ENCODE measurements at places on chromosomes 3 and 15.

- no peak for DNase-seq
Measured at GRCh38 chr3:10000686-10001085, 14.0 kb upstream of the EMC3 start.

DNA sequence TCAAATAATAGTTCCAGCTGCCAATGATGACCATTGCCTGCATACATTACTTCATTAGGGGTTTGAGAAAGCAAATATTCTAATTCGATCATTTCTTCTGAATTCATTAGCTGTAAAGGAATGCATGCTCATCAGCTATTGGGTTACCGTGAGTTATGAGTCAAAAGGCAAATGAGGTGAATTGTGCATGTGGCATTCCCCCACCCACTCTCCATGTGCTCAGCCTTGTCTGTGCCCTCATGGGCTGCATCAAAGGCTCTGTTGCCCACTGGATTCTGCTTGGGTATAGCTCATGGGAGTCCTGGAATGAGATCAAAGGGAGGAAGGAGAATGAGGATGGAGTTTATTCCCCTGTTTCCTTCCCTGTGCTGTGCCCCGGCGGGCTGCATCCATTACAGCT is 99.3 kb upstream of the CHRNA7 start:
- no peak for DNase-seq

- DNase-seq: no peak
Measured at GRCh38 chr3:69231929-69232440, 109.6 kb upstream of the LMOD3 start.

DNA sequence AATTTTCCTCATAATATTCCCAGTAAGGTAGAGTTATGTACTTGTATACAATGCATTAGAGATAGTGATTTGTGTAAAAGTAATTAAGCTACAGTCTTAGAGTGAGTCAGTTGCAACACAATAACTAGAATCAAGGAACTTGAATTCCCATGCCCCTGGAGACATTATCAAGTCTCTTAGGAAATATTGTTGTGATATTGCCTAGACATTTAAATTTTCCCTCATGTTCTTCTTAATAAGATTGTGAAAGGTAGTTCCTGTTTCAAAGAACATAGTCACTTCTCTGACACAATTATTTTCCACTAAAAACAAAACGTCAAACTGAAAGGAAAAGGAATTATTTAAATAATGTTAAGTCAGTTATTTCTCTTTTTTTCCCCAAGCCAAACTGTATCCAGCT is 13.0 kb upstream of the ATP1B3 start:
- no peak for DNase-seq

- DNase-seq: no peak
Measured at GRCh38 chr3:186569779-186570095, 783 bp upstream of the DNAJB11 start.

- no peak for DNase-seq
Measured at GRCh38 chr3:24012589-24013269, 67.6 kb downstream of the NR1D2 start.

GRCh38 chr3:197023241-197023997 is 6.2 kb downstream of the MELTF start:
- DNase-seq: no peak

- no peak for DNase-seq
Measured at GRCh38 chr3:156388497-156389448, 166.1 kb downstream of the SSR3 start.

DNA sequence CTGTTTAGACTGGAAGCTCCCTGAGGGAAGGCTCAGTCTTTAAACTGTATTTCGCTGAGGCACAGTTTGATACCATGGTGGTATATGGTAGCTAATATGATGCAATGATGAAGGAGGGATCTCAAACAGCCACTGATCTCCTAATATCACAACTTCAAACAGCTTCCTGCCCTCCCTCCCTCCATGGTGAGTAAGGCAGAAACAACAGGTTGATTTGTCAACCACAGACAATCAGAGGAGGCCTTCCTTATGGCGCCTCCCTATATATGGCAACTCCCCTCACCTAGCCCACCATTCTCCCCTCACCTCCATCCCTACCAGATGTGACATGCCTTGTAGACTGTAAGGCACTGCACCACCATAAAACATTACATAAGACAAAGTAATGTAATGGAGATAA is 316.5 kb upstream of the ICE2 start:
- no peak for DNase-seq

- DNase-seq: peak; percentile 56
Measured at GRCh38 chr3:58164199-58164879, 46.4 kb downstream of the DNASE1L3 start.

- no peak for DNase-seq
Measured at GRCh38 chr3:185423178-185423577, 60.2 kb downstream of the MAP3K13 start.

DNA sequence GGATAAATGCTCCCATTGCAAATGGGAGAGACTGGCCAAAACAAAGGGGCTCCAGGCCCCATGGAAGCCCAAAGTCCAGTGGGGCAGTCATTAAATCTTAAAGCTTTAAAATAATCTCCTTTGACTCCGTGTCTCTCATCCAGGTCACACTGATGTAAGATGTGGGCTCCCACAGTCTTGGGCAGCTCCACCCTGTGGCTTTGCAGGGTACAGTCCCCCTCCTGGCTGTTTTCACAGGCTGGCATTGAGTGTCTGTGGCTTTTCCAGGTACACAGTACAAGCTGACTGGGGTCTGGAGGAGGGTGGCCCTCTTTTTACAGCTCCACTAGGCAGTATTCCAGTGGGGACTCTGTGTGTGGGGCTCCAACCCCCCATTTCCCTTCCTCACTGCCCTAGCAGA is 45.9 kb downstream of the NIPA2 start:
- no peak for DNase-seq

DNA sequence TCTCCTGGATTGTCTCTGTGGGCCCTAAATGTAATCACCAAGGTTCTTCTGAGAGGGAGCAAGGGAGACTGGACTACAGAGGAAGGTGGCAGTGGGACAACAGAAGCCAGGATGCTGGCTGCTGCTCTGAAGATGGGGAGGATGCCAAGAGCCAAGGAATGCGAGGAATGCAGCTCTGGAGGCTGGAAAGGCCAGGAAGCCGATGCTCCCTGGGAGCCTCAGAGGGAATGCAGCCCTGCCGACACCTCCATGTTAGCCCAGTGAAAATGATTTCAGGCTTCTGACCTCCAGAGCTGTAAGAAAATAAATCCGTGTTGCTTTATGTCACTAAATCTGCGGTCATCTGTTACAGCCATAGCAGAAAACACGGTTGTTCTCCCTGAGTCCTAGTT is 44.1 kb downstream of the UMPS start:
- no peak for DNase-seq

- no peak for DNase-seq
Measured at GRCh38 chr3:38137615-38138348, 679 bp upstream of the MYD88 start.

- DNase-seq: no peak
Measured at GRCh38 chr3:32337505-32337904, 54.1 kb upstream of the CMTM7 start.

GRCh38 chr15:78937132-78937739 is 7.6 kb downstream of the CTSH start:
- no peak for DNase-seq

GRCh38 chr3:72461787-72462186 is 386.5 kb downstream of the SHQ1 start:
- no peak for DNase-seq

DNA sequence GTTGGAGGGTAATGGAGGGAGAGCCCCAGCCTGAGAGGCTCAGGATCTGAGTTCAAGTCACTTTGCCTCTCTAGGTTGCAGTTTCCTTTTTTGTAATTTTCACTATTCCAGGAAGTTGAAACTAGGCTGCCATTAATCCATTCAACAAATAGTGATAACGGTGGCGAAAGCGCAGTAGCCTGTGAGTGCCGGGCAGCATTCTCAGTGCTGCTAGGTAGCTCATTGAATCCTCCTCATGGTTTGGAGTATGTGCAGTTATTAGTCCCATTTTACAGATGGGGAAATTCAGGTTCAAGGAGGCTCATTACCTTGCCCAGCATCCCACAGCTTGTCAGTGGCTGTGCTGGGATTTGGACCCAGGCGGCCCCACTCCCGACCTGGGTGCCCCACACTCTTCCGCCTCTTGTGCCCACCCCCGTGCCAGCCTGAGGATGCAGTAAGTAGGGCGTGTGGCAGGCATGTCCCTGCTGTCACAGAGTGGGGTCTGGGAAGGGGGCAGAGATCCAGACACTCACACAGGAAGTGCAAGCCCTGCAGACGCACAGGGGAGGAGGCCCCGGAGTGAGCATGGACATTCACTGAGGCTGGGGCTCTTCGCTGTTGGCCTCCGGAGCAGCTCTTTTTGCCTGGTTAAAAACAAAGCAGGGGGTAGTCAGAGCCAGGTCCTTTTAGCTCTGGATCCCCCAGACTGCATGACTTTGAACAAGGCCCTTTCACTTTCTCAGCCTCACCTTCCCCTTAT is 58.8 kb downstream of the SLC6A6 start:
- no peak for DNase-seq

DNA sequence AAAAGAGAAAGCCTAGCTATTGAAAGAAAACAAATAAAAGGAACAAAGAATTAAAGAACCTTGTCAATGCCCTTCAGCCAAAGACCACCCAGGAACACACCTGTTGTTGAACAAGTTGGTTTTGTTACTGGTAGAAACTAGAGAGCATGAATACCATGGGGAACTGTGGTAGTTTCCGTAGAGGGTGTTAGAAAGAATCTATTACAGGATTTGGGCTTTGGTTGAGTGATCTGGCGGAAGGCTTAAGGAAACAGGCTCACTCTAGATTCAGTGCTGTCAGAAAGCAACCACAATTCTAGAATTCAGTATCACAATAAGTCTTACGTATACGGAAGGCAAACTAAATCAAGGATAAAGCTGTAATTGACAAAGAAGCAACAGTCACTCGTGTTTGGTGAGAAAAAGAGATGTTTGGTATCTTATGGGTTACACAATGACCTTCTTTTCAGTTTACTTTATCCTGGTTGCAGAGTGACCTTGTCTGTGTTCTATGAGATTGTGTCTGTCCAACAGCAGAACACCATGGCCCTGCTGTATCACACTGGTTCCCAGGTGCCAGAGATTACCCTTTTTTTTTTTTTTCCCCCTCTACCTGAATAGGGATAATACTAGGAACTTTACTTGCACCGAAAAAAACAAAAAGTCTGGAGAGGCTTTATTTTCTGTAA is 265.9 kb downstream of the SHQ1 start:
- DNase-seq: no peak

GRCh38 chr3:13463618-13464400 is 16.3 kb upstream of the HDAC11 start:
- no peak for DNase-seq

- no peak for DNase-seq
Measured at GRCh38 chr15:65337436-65338070, 33.1 kb downstream of the RNU5B-1 start.

- no peak for DNase-seq
Measured at GRCh38 chr3:25362118-25362517, 65.9 kb upstream of the RARB start.

- no peak for DNase-seq
Measured at GRCh38 chr15:67193223-67193990, 61.1 kb downstream of the AAGAB start.

DNA sequence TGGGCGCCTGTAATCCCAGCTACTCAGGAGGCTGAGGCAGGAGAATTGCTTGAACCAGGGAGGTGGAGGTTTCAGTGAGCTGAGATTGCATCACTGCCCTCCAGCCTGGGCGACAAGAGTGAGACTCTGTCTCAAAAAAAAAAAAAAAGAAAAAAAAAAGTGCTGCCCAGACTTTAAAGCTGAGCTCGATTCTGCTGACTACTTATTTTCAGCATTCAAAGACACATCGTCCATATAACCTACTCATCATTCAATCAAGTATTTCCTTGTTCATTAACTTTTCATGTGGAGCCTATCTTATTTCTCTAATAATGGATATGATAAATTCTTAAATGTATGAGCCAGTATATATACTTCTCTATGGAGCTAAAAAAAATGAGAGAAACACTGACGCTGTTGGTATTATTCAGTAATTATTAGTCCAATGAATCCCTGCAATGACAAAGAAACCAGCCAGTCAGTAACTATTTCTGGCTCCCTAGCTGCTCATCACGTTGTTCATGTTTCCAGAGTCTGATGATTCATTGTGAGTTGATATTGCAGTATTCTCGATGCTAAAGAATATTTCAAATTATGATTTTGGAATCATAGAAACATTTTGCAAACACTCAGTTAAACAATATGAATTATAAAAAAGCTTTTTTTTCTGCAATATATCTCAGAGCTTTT is 111.9 kb downstream of the RAP2B start:
- no peak for DNase-seq

GRCh38 chr3:171358881-171359198 is 101.4 kb downstream of the TNIK start:
- no peak for DNase-seq

- no peak for DNase-seq
Measured at GRCh38 chr15:48423342-48423741, 92.1 kb downstream of the DUT start.

DNA sequence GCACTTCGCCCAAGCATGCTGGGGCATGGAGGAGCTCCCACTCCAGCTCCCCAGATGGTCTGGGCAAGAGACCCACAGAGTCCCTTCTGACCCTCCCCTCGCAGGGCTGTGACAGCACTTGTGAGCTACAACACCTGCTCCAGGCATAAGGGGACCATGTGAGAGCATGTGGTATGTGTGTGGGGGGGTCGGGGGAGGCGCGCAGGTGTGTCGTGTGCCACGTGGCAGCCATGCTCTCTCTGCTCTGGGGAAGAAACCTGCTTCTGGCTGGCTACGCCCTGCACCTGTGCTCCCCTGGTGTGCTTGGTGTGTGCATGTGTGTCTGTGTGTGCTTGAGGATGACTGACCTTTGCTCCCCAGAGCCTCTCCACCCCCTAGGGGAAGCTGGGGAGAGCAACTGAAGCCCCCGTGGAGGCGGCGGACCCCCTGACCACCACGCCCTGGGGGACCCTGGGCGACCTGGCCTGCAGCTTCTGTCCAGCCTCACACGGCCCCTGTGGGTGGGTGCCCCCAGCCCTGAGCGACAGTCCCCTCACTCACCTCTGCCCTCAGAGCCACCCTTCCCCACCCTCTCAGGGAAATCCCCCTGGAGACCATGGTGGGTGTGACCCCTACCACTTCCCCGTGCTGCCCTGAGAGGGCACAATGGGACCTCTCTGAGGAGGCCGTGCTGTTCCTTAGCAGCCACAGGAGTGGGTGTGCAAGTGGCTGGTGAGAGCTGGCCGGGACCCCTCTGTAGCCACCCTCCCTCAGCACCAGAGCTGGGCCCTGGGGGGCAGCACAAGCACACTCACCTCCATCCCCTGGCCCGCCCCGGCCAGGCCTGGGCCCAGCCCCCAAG is 16.6 kb upstream of the SEC13 start:
- no peak for DNase-seq

DNA sequence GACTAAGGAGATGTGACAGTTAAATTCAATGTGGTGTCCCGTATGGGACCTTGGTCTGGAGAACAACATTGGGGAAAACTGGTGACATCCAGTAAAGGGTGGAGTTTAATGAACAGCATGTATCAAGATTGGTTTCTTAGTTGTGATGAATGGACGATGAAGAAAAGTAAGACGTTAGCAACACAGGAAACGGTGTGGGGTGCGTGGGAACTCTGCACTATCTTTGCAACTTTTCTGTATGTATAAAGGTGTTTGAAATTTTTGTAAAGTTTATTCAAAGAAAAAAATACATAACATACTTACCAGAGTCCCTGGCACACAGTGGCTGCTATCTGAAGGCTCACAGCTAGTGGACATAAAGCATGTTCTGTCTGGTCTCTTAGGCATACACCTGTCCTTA is 6.1 kb upstream of the CCDC174 start:
- no peak for DNase-seq

Data from substantia nigra (tissue), 51 donors.